ENCODE measurements at places on chromosomes 16 and 17.

DNA sequence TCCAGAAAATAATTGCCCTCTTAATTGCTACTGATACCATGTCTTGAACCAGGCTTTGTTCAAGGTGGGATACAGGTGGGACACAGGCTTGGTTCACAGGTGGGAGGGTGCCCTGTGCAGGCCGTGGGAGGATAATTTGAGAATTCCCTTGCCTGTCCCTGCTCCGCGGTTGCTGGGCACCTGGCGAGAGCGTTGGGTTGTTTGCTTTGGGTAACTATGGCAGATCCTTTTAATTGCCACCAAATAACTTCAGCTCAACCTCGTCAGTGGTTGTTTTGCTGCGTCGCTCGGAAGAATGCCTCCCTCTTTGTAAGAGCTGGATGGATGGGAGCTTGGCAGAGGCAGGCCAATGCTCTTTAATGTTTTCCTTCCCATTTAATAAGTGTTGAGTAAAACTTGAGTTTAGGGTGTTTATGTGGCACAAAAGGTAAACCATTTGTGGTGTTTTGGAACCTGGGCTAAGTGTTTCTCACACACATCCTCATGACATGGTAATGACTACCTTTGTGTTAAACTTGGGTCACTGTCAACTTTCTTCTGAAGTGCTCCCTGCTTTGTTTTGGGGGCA lies 202.5 kb downstream of the MSI2 start:
- no peak for DNase-seq

DNA sequence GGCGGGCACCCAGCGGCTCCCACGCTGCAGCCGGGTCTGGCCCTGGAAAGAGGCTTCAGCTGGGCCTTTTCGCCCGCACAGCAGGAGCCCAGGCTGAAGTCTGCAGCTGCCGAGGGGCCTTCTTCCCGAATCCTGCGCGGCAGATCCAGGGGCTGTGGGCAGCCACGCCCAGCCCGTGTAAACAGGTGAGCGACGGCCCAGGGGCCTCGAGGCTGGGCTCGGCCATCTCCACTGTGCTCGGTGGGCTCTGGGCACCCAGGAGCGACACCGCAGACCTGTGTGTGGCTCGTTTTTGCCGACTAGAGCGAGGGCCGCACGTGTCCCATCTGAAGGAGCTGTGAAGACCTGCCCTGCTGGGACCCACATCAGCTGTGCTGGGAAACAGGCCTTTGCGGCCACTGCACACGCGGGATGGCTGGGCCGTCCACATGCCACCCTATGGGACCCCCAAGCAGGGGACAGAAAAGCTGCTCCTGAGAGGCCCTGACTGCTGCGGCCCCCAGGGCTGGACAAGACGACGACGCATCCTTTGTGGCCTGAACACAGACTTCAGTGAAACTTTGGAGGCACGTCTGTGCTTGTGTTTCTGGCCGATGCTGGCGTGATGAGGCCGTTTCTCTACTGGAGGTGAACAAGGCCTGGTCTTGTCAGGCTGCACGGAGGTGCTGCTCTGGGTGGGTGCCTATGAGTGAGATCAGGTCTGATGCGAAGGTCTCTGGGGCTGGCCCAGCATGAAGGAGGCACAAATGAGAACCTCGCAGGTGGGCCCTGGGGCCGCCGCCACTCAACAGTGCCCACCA lies 5.2 kb upstream of the APRT start:
- DNase-seq: no peak

DNA sequence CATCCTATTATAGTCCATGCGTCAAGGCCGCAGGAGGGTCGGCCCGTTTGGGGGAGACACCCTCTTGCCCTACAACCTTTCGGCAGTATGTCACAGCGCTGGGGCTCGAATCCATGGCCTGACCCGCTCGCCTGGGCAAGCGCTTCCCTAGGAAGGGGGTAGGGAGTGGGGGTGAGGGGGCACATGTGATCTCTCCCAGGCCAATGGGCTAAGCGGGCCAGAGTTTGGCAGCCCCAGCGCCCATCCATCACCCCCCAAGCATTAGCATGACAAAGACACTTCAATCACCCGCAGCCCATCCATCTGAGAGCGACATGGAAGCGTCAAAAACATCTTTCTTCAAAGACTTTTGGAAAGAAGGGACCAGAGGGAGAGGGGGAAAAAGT lies at the start of gene HOXB1:
HOXB1 (minus strand) TSS at position 125 of the 386 bp plus-strand sequence; CDS start at position 18, 107 bp downstream.
- DNase-seq: no peak

DNA sequence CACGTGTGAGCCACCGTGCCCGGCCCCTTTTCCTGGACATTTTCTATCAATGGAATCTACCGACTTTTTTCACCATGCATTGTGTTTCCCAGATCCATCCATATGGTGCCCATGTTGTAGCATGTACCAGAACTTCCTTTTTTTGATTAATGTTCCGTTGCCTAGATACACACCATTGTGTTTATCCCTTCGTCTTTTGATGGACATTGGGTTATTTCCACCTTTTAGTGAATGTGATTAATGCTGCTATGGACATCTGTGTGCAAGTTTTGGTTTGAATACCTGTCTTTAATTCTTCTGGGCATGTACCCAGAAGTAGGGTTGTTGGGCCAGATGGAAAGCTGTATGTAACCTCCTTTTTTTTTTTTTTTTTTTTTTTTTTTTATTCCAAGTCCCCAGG lies 79.8 kb downstream of the NT5M start:
- no peak for DNase-seq

DNA sequence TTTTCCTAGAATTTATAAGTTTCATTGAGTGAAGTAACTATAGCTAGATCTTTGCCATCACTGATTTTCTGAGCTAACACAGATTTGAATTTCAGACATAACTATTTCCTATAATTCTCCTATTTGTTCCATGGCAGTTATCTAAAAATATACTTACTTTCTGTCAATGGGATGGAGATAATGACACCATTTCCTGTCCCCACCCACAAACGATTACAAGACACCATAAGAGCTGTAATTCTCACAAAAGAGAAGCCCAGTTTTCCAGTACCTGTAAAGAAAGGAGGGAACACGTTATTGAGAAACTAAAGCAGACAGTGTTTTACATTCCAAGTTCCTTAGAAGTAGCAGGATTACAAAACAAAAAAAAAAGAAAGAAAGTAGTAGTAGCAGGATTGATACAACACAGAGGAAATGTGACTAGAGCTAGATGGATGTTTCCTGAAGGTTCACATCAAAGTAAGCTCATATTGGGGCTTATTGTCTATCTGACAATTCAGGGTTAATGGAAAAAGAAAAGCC lies 110.9 kb upstream of the TOB1 start:
- DNase-seq: no peak

GRCh38 chr17:6525141-6525540 lies 31.2 kb downstream of the PITPNM3 start:
- no peak for DNase-seq

DNA sequence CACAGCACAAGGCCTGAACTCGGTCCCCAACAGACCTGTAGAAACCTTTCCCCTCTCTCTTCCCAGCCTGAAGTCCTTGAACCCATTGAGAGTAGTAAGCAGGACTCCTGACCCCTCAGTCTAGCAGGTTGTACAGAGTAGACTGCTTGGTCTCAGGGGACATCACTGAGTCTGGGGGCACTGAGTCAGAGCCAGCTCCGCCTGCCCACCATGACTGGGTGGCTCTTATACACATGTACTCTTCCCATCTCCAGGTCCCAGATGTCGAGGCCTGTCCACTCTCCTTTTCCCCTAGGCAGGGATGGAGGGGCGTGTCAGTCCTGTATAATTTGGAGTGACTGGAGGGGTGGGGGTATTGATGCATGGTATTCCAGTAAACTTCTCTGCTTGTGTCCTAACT lies 23.5 kb downstream of the LIG3 start:
- DNase-seq: no peak

GRCh38 chr17:38906460-38907228 lies 18.8 kb upstream of the LASP1NB start:
- no peak for DNase-seq
